ENCODE measurements at places on chromosomes 7 and 10.

GRCh38 chr7:44891791-44892190 is 6.5 kb upstream of the PURB start:
- no peak for DNase-seq

GRCh38 chr7:16630654-16631053 is 14.9 kb downstream of the ANKMY2 start:
- DNase-seq, result no peak

- DNase-seq, result peak; percentile 31
Measured at GRCh38 chr7:104946338-104946737, 67.7 kb upstream of the KMT2E start.

DNA sequence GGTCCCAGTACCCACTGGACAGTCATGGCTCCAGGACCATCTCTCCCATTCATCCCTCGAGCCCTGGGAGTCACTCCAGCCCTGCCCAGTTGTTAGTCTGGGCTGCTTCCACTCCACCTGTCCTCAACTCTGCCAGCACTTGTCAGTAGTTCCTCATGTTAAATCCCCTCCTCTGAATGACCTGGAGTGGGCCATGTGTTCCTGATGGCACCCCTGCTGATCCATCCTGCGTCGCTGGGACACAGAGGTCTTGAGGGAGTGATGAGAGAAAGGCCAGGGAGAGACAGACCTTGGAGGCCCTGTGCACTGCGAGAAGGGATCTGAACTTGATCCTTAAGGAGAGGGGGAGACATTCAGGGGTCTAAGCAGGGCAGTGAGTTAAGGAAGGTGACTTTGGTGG is 174.9 kb downstream of the GRID1 start:
- DNase-seq, result no peak

- DNase-seq, result no peak
Measured at GRCh38 chr7:78198756-78199155, 400.2 kb downstream of the PHTF2 start.

DNA sequence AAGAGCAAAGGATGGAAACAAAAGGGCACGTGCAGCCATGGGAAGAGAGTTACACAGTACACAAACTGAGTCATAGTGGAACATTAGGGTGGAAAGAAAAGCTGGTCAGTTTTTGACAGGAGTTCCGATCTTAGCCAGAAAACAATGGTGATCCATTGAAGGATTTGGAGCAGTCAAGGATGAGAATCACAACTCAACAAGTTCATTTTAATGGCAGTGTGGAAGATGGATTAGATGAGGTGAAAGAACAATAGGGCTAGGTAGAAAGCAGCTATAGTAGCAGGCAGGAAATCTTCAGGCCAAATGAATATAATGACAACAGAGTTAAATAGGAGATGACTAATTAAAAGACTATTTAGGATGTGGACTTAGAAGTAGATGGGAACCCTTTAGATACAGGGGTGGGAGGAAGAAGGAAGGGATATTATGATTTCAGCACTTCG is 136.3 kb downstream of the DOCK4 start:
- DNase-seq, result no peak

GRCh38 chr10:126122881-126123280 is 226.5 kb downstream of the FANK1 start:
- no peak for DNase-seq

DNA sequence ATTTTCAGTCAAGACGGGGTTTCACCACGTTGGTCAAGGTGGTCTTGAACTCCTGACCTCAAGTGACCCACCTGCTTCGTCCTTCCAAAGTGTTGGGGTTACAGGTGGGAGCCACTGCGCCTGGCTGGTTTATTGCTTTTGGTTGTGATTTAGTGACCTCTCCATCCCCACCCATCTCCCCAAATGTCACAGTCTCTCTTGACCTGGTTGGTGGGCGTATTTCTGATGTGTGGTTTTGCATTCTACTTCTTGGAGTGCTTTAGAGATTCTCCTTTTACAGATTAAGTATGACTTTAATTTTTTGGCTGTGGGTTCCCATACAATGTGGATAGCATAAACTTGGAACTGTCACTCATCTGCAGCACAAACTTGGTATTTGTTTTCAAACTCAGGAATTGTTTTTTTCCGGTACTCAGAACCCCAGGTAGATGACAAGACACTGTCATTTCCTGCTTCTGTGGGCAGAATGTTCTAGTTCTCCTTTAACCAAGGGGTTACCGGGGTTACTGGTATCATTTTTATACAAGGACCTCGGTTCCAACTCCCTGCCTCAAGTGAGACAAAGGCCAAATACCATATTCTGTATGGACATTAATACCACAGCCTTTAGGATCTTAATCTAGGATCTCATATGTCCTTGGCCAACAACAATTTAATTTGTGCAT is 50.5 kb downstream of the MRC1 start:
- DNase-seq, result no peak

GRCh38 chr10:79411546-79412495 is 33.6 kb downstream of the ZCCHC24 start:
- no peak for DNase-seq

GRCh38 chr7:44448922-44449583 is 41.4 kb downstream of the NUDCD3 start:
- DNase-seq, result no peak

DNA sequence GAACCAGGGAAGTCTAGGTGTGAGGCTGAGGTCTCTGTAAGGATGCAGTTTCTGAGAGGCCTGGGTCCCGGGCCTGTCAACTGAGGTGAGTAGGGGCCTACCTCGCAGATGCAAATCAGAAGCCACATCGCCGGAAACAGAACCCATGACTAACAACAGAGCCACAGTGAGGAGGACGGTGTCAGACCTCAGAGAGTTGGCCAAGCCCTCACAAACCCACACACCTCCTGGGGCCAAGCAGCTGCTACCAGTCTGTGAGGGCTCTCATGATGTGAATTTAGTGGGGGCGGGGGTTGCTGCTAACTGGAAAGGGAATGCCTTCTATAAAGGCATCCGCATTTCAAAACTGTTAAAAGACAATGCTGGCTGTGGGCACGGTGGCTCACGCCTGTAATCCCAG is 103.0 kb downstream of the COBL start:
- no peak for DNase-seq
